ENCODE measurements at places on chromosomes 6 and 20.

DNA sequence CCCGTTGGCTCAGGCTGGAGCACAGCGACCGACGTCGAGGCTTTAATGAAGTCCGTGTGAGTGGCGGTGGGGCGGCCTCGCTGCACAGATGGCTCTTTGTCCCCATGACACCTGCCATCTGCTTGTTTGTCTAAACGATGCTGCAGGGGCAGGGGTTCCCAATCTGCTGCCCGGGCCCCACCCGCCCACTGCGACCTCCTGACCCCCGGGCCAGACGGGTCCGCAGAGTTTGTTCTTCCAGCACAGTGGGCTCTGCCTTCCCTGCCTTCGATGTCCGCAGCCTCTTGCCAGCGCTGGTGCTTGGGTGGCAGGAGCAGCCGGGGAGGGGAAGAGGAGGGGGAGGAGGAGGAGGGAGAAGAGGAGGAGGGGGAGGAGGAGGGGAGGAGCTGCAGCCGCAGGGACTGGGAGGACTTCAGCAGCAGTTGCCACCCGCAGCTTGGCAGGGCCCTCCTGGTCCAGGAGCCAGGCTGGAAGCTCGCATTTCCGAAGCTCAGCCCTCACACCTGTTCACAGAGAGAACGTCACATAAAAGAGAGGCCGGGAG is 210.0 kb downstream of the DLL1 start:
- no peak for DNase-seq

- DNase-seq = no peak
Measured at GRCh38 chr6:90646940-90647339, 60.1 kb upstream of the MAP3K7 start.

DNA sequence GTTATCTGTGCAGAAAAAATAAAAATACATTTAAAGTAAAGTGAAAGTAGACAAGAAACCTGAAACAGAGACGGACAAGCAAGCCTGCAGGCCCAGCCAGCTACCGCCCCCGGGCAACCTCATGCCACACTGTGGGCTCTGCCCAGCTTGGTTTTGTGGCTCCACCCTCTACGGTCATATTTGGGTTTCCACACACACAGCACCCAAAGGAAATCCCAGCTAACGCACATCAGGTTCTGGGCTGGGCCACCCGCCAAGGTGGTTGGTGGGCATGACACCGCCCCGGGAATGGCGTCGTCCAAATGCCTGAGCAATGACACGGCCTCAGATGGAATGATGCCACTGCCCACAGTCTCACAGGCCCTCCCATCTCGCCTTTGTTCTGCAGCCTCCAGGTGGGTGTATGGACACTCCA is 22.9 kb downstream of the FAM110A start:
- no peak for DNase-seq

DNA sequence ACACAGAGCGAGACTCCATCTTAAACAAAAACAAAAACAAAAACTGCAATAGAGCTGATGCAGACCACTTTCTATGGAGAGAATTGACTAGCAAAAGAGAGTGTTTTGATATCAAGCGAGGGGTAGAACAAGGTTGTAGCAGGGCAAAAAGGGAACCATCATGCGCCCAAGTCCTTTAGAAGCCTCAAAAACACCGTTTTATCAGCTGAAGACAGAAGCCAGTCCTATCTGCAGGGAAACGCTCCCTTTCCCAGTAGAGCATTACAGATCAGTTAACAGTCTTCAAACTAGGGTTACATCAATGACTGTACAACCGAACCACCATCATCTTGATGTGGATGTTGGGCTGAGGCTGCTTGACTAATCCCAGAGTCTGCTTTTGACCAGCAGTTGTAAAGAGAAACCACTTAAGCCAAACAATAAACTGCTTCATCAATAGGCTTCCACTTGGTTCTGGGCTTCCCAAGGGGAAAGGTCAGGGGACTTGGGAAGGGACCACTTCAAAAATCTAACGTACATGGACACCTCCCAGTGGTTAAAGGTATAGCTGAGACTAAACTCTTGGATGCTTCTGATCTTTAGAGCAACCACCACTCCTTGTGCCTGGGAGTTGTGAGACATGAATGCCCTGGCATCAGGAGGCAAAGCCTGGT is 59.6 kb upstream of the SPDEF start:
- DNase-seq = no peak

DNA sequence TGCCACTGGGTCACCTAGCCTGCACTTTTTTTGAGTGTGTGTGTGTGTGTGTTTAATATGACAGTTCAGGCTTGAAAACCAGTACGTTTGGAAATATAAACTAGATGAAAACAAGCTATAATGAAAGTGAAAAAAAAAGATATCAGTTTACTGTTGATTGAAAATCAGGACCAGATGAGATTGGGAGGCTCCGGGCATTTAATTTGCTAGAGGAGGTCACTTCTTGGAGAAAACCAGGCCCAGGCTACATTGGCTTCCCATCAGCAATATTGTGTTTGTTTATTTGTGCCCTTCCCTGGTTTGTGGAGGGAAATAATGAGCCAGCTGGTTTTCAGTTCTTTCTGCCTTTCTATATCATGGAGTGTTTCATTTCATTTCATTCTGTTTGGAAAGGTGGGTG is 246.6 kb upstream of the JAG1 start:
- DNase-seq = no peak
